ENCODE measurements at places on chromosomes 11 and 22.

GRCh38 chr11:102238391-102238821, 78.9 kb upstream of the BIRC3 start:
- DNase-seq: no peak

DNA sequence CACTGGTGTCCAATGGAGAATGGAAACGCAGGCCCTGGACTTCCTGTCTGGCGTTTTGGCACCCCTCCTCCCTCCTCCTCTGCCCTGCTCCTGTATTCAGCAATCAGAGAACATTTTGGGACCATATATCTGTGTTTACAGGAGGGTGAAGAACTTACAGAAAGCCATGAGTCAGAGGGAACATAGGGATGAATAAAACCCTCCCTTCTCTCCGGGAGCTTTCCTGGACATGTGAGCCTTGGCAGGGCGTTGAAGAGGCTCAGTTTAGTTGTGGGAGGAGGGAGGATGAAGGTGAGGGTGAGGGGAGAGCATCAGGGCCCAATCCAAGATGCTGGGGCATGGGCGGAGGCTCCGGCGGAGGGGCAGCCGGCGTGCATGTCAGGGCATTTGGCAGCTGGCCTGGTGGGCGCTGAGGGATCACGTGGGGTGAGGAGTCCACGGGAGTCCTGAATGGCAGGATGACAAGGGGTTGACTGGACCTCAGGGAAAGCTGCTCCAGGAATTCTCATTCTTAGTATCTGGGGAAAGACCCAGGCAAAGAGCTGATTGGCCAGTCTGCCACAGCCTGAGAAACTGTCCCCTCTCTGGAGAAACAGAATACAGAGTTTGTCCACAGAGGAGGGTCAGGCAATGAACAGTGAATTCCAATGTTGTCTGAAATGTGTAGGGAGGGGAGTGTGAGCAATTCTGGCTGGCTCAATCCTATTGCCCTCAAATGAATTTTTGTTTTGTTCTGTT, 28.9 kb downstream of the MICAL2 start:
- DNase-seq: no peak

DNA sequence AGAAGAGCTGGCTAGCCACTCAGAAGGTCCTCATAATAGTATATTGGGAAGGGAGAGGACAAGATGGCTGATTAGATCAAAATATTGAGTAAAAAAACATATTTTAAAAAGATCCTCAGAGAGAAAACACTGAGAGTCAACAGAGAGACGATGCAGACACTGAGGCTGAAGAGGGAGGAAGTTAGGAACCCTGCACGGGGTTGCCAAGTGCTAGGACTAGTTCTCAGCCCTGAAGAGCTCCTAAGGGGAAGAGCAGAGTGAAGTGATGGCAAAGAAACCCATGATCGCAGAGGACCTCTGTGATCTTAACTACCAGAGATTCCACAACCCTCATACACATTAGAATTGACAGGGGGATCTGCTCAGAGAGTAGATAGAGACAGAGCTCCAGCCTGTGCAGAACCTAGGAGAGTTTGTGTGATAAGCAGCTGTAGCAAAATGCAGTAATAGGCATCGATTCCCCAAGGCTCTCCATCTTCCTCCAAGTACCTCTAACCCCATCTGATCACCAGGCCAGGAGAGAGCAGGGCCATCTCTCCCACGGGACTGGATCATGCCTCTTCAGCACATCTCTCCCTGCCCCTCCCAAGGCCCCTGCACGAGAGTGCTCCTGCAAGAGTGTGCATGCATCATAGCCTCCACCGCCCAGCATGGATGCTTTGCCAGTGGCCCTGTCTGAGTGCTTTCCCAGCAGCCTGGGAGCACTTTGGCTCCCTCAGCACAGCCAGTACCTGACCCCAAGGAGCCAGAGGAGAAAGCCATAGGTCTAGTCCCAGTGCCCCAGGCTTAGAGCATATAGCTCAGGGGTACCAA, 41.2 kb upstream of the ARL14EP start:
- DNase-seq: no peak

- peak; percentile 20 for DNase-seq
These were observed 2.9 kb upstream of the CYP2R1 start for GRCh38 chr11:14894657-14895598.

DNA sequence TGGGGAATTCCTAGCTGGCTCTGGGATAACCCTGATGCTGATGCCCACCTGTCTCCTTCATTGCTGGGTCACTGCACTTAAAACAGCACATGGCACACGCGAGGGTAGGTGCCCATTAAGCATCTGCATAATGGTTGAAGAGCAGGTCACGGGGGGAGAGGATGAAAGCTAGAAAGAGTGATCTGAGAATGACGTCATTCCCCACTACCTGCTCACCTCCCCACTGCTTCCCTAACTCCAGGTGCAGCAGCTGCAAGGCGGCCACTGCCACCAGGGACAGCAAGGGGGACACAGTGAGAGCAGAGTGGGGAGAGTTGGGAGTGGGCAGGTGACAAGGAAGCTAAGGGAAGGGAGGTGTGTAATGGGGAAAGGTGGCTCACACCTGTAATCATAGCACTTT, 27.0 kb downstream of the ADA2 start:
- DNase-seq: no peak

DNA sequence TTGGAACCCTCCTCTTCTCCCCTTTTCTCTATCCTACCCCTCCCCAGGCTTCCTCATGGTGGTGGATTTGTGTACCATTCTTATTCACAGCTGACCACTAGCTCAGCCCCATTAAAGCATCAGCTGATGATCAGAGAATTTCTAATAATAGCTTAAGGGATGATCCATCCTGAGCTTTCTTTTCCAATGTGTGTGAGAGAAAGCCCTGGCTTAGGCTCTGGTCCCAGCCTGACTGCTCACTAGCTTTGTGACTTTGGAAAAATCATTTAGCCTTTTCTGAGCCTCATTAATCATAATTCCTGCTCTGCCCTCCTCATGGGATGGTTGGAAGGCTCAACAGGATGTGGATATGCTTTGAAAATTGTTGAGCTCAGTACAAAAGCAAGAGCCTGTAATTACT, 26.3 kb upstream of the CCDC90B start:
- no peak for DNase-seq
